Cardiac fibroblast (primary cell): ENCODE measurements at places on chromosomes 7 and 10.

DNA sequence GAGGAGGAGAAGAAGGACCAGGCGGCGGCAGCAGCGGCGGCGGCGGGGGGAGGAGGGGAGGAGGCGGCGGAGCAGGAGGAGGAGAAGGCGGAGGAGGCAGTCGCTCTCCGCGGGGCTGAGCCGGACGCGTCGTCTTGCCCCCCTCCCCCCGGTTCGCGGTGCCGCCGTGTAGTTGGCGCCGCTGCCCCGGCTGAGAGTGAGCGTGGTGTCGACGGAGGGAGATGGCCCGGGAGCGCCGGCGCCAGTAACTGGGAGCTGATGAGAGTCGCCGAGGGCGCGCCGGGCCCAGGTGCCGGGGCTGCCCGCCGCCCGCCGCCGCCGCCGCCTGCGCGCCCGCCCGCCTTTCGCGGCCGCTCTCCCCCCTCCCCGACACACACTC is 257 bp downstream of the WAC start:
- DNase-seq = no peak

DNA sequence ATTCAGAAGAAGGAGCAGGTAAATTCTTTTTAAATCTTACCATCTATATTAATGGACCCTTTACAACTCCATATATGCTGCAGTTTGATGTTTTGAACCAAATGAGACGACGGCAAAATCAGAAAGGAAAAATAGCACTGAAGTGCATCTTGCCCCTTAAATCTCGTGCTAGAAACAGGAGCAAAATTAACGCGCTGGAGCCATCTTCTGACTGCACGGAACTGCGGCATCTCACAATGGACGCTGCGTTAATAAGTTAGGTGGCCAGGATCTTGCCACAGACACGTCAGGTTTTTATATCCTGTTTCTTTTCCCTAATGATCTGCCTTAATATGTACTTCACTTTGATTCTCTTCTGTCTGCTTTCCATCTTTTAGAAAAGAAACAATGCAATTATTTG is 354.5 kb downstream of the TFEC start:
- peak; percentile 63 for DNase-seq

- DNase-seq = no peak
These were observed 442.6 kb upstream of the TEX47 start for GRCh38 chr7:89238156-89238555.

- DNase-seq = no peak
These were observed 1.9 kb downstream of the TAS2R40 start for GRCh38 chr7:143223784-143224183.

- DNase-seq = no peak
These were observed 63.6 kb downstream of the ARID5B start for GRCh38 chr10:61964949-61965702.

GRCh38 chr7:2065528-2065927 is 167.2 kb downstream of the MAD1L1 start:
- no peak for DNase-seq

DNA sequence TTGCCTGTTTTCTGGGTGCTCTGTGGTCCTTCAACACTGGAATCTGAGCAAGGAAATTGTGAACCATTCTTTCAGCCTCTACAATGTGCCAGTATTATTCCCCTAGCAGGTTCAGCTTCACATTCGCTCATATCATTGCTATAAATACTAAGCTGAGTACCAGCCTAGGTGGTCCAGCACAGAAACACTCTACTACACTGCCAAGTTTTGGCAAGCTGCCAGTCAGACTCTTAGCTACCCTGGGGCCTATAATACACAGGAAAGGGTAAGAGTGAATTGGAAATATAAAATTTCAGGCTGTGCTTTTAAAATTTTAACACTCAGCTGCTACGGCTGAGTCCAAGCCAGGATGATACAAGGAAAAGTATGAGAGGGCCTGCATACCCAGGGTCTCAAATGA is 49.9 kb upstream of the PPP1R3A start:
- DNase-seq = no peak

DNA sequence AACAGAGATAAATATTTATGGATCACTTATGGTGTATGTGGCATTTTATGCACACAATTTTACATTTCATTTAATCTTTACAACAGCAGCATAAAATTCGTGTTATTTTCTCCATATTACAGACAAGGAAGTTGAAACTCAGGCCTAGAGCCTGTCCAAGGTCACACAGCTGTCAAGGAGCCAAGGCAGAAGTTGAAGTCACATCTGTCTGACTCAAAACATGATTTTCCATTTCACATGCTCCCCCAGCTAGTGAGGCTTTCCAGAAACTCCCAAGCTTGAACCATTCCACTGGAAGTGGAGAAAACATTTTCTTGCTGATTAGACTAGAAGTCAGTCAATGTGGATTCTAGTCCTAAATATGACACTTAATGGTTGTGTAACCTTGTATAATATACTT is 110.5 kb downstream of the HECTD2 start:
- peak; percentile 22 for DNase-seq

DNA sequence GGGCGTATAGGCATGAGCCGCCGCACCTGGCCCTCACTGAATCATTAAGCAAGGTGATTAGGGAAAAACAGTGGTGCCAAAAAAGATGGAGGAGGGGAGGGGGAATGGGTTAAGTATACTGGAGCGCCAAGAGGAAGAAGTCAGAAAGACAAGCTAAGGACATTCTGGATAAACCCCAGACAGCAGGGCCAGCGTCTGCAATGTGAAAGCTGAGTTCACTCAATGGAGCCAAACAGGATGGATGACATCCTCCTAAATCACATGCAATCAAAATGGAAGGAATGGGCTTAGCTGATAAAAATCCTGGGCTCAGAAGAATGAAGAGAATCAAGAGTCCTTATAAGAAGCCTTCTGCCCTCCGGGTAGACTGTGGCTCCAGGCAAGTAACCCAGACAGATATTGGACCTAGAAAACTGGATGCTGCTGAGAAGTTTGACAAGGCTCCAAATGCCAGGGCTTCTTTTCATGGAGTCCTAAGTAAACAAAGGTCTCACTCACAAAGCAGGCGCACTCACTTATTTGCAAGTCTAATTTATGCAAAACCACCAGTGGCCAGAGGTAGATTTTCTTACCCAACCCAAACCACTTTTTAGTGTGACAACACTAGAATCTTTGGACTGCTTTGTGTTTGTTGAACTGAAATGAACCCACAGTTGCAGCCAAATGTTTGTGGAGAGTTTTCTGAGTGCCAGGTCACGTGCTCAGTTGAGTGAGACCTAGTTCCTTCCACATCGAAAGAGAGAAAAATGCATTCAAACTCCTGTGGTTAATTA is 519.1 kb upstream of the AUTS2 start:
- DNase-seq = no peak

- no peak for DNase-seq
These were observed 41.1 kb downstream of the VIPR2 start for GRCh38 chr7:159103382-159104187.

DNA sequence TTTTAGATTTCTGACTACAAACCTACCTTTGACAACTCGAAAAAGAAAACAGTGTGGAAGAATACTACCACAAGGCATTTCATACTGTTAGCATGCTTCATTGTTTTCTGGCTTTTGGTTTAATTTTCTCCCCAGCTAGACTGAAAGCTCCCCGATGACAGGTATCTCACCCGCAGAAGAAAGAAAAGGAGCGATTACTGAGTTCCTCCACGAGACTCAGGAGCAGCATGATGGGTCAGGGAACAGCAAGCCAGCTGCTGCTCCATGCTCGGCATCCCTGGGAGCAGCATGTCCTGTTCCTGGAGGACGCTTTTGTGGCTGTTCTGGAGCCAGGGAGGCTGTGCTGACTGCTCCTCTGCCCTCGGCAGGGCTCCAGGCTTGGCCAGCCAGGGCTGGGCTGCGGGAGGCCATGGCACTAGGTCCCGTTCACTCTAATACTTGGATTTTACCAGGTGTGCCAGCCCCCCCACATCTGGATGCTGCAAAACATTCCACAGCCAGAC is 133.4 kb downstream of the PRKAG2 start:
- no peak for DNase-seq

GRCh38 chr7:156659961-156660360 is 19.4 kb downstream of the RNF32 start:
- DNase-seq = no peak

GRCh38 chr7:158120316-158120715 is 467.3 kb downstream of the PTPRN2 start:
- no peak for DNase-seq

GRCh38 chr7:35555386-35555785 is 139.5 kb downstream of the HERPUD2 start:
- no peak for DNase-seq

- DNase-seq = no peak
These were observed 57.2 kb downstream of the CALML3 start for GRCh38 chr10:5581670-5582566.

GRCh38 chr7:158244873-158245723 is 342.5 kb downstream of the PTPRN2 start:
- no peak for DNase-seq

DNA sequence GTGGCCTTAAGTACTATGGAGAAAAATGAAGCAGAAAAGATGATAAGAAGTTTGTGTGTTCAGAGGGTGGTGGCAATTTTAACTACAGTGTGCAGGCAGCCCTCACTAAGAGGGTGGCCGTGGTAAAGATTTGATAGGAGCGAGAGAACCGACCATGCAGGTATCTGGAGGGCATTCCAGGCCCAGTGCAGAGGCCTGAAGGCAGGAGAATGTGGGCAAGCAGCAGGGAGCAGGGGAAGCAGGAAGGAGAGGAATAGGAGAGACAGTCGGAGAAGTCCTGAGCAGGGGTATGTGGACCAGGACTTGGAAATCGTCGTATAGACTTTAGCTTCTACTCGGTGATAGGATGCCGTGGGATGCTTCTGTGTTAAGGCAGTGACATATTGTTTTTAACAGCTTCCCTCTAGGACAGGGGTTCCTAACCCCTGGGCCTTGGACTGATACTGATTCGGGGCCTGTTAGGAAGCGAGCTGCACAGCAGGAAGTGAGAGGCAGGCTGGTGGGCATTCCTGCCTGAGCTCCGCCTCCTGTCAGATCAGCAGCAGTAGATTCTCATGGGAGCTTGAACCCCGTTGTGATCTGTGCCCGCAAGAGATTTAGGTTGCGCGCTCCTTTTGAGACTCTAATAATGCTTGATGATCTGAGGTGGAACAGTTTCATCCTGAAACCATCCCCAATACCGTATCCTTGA is 227.2 kb downstream of the CCDC3 start:
- DNase-seq = no peak

- no peak for DNase-seq
These were observed 438.0 kb downstream of the ETV1 start for GRCh38 chr7:13551503-13551902.

GRCh38 chr10:131972474-131973071 is 9.2 kb downstream of the BNIP3 start:
- DNase-seq = peak; percentile 58

DNA sequence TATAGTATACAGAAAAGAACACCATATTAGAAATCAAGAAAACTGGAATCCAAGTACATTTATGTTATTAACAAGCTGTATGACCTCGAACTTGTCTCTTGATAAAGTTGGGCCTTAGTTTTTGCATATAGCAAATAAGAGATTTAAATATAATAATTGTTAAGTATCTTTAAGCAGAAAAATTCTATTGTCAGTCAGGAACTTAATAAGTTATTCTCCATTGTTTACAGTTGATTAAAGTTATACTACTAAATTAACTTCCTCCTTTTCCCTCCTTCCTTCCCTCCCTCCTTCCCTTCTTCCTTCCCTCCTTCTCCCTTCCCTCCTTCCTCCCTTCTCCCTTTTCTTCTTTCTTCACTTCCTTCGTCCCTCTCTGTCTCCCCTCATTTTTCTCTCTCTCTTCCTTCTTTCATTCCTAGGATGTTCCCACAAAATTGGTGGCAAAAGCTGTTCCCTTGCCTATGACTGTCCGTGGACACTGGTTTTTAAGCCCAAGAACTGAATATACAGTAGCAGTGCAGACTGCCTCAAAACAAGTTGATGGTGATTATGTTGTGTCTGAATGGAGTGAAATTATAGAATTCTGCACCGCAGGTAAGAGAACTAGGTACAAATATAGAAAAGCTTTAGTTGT is 59.7 kb downstream of the PHYHIPL start:
- DNase-seq = no peak

- DNase-seq = no peak
These were observed 268.0 kb downstream of the CDK14 start for GRCh38 chr7:90864088-90864487.

DNA sequence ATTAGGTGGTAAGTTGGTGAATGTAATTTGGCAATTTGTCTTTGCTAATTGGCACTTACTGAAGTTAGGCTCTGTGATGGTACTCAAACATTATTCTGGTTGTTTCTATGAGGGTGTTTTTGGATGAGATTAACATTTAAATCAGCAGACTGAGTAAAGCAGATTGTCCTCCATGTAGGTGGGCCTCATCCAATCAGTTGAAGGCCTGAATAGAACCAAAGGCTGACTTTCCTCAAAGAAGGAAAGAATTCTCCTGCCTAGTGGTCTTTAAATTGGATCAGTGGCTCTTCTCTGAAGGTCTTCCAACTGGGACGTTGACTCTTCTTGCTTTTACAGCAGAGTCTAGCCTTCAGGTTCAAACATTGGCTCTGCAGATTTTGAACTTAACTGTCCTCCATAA is 278.3 kb downstream of the KIF20B start:
- no peak for DNase-seq
